ENCODE measurements at places on chromosomes 2 and 18. TPM values are rescaled to one million over a fixed set of nuclear protein-coding genes. Genes with fewer than 3 reads are reported as not detected.

ACVR1C gene
- 0.69 TPM for total RNA-seq

DNA sequence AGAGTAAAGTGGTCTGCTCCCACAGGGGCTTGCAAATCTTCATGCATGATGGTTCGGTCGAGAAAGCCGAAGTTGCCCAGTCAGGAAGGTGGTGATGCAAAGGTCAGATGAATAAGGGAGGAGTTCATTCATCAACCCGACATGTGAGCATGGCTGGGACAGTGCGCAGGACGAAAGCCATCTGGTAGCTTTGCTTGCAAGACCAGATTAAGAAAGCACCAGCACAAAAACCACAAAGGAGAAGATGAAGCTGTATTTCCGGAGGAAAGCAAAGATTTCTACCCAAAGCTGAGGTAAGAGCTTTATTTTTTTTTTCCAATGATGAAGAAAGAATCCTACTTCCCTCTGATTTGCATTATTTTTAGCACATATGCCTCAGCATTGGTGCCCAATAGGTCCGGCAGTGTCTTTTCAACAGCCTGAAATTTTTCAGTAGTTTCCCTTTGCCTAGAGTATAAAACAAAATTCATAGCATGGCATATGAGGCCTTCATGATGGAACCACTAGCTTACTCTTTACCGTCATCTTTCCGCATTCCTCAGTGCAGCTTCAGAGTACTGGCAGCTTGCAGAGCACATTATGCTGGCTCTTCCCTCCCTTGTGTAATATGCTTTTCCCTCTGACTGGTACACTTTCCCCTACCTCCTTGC is 112.0 kb upstream of the THOC1 start:
- peak; percentile 67 for DNase-seq

- DNase-seq = peak; percentile 91
Measured at GRCh38 chr2:10028988-10029874, 14.1 kb upstream of the KLF11 start.

- no peak for DNase-seq
Measured at GRCh38 chr2:230658877-230659652, 53.6 kb upstream of the CAB39 start.

DNA sequence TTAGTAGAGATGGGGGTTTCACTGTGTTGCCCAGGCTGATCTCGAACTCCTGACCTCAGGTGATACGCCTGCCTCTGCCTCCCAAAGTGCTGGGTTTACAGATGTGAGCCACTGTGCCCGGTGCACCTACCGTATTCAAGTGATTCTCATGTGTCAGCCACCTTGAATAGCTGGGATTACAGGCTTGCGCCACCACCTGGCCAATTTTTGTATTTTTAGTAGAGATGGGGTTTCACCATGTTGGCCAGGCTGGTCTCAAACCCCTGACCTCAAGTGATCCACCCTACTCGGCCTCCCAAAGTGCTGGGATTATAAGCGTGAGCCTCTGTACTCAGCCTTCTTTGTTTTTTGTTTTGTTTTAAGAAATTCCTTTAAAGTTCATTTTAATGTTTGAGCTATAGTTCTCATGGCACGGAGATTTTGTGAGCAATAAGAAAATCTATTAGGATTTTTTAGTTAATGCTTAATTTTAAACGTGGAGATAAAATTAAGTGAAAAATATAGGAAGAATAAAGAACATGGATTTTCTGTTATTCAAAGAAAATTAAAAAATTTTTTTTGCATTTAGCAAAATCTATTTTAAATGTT is 242.6 kb downstream of the PHLPP1 start:
- DNase-seq = peak; percentile 47

- no peak for DNase-seq
Measured at GRCh38 chr18:60691061-60691460, 318.5 kb upstream of the MC4R start.

DNA sequence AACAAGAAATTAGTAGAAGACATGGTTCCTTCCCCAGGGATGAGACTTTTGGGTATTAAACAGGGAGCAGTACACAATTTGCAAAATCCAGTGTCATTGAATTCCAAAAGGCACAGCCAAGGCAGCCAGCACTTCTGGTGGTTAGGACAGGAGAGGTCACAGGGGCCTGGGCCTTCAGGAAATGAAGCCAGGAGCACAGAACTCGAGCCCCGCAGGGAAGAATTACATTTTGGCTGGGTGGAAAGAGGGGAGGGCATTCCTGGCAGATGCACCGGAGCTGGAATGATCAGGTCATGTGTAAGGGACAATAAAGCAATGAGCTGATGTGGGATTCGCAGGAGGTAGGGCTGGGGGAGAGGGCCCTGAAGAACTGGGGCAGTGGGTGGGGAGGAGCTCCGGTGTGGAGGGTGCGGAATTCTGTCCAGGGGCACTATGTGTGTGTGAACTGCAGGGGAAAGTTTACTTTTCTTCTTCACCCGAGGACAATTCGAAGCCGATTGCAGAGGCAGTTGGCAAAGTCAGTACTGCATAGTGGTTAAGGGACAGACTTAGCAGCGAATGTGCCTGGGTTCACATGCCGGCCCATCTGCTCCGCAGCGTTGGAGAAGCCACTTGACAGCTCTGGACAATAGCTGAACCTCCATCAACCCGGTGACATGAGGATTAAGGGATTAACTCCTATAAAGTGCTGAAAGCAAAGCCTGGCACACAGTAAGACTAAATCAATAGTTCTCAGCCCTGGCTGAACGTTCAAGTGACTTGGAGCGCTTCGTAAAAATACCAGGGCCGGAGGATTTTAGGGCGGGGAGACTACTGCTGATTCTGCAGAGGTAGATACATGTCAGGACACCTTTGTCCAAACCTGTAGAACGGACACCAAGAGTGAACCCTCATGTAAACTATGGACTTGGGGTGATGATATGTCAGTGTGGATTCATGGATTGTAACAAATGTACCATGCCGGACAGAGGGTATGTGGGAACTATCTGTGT is 36.4 kb downstream of the ALPK2 start:
- no peak for DNase-seq

GRCh38 chr18:21303445-21303844 is 61.4 kb downstream of the GREB1L start:
- no peak for DNase-seq

GRCh38 chr2:43098539-43098938 is 127.9 kb downstream of the ZFP36L2 start:
- DNase-seq = no peak

DNA sequence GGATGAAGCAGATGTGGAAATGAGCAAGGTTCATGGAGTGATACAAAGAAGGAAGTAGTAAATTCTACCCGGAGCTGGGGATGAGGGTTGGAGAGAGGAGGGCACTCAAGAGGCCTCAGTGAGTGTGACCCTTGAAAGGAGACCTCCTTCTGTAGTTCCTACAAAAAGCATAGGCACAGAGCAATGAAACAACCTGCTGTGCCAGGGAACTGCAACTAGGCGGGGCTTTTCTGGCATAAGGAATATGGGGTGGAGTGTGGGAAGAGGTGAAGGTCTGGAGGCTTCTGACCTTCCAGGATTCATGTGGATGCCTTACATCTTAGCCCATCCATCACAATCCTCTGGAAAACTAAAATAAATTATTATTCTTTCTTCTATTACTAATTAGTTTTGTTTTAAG is 25.5 kb upstream of the PGAP1 start:
- DNase-seq = no peak

VSNL1 gene
- total RNA-seq = 26.5 TPM

GRCh38 chr18:35019933-35020332 is 21.3 kb upstream of the MAPRE2 start:
- no peak for DNase-seq

DNA sequence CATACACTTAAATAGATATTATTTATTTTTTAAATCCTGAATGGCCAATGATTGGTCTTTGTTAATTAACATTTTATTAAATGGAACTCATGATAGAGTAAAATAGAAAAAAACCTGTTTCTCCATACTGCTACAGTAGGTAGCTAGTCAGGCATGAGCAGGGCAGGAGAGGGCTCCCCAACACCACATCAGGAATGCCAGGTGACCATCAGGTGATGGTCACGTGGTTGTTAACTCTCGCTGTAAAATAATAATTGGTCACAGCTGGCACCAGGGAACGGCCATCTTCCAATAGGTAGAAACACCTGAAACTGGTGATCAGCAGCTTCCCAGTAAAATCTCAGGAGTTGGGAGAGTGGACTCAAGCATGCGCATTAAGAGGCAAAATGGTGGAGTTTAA is 172.2 kb downstream of the MEIS1 start:
- no peak for DNase-seq

NAT8 gene
- total RNA-seq = not detected

GULP1 gene
- 8.7 TPM for total RNA-seq

- DNase-seq = peak; percentile 57
Measured at GRCh38 chr2:37585982-37586621, 85.3 kb downstream of the CDC42EP3 start.

POU3F3 gene
- 0.59 TPM for total RNA-seq

DNA sequence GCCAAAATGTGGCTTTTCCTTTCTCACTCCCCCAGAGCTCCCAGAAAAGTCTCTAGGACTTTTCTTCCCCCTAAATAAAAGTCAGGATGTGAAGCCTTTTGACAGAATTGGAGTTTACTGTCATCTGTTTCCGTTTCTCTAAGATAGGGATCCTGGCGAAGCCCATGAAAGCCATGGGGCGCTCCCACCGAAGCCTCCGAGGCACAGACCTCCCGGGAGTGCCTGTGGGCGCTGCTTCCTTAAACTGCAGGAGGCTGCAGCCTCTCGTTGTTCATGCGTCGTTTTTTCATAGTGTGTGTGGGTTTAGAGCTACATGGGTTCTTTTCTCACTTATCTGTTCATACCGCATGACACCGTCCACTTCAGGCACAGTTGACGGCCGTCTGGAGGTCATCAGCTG is 56.8 kb downstream of the ASAP2 start:
- peak; percentile 77 for DNase-seq
